ENCODE measurements at places on chromosomes 7 and 10. TPM values are rescaled to one million over a fixed set of nuclear protein-coding genes. Genes with fewer than 3 reads are reported as not detected.

CALHM3 gene
- not detected for total RNA-seq

DNA sequence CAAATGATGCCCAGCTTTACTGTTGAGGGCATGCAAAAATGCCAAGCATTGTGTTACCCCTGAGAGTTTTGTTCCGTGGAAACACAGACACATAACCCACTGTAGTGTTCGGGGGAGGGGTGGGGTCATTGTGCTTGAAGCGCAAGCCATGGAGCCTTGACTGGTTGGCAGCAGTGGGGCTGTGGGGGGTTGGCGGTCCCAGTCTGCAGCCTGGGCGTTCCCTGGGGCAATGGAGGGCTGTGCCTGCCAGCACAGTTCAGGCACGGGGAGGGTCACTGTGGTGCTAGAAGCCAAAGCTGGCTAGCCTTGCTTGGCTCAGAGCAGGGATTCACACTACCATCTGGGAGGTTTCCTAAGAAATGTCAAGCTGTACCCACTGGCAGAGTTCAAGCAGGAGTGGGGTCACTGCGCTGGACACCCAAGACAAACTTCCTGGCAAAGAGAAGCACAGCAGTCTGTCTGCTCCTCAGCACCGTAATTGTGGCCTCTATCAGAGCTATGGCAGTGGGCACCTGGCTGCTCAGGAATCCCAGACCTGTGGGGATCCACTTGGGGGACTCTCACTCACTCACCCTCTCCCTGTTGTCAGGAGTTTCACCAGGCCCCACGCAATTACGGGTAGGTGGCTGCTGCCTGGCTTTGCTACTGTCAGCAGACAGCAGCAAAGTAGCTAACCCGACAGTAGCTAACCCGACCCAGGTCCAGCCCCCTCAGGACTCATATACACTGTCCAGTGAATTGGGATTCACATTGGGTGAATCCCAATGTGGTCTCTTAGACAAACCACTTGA is 292.4 kb downstream of the ZWINT start:
- no peaks in the 10 kb centered on the region for H3K4me1 ChIP-seq
- no peaks in the 10 kb centered on the region for H3K27me3 ChIP-seq
- no peak for DNase-seq
- H3K4me3 ChIP-seq = no peak overlapping the region
- H3K36me3 ChIP-seq = peaks cover 5% of the 10 kb centered on the region

GRCh38 chr10:91684841-91685240 is 52.0 kb upstream of the PPP1R3C start:
- H3K4me3 ChIP-seq = no peak overlapping the region
- no peaks in the 10 kb centered on the region for H3K36me3 ChIP-seq
- DNase-seq = no peak

TRUB1 gene
- total RNA-seq = 12.3 TPM

TBRG4 gene
- 167 TPM for total RNA-seq

DNA sequence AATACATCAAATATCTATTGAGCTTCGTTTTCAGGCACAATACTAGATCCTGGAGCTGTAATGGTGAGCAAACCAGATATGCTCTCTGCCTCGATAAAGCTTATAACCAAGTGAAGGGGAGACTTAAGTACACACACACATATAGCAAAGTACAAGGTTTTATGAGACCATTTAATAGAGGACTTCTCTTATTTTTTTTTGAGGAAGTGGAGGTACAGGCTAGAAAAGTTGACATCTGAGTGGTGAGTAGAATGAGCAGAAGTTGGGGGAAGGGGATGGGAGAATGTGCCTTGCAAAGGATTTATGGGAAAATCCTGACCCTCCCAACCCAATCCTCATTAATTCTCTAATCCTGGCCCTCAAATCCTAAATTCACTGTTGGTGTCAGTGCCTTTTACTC is 7.7 kb downstream of the CCDC136 start:
- no peaks in the 10 kb centered on the region for H3K4me1 ChIP-seq
- H3K4me3 ChIP-seq = no peak overlapping the region
- no peaks in the 10 kb centered on the region for H3K27me3 ChIP-seq
